Airway epithelial cell (primary cell): ENCODE measurements at places on chromosomes 13 and 19. TPM values are rescaled to one million over a fixed set of nuclear protein-coding genes. Genes with fewer than 3 reads are reported as not detected.

Gene ALOX5AP
- not detected in 2 replicates for total RNA-seq

Gene LRRC4B
- 0.07 TPM in 1 of 2 replicates, not detected in the other for total RNA-seq

Gene PCP2
- not detected in 2 replicates for total RNA-seq

Gene FGF21
- not detected in 2 replicates for total RNA-seq

Gene TEAD2
- total RNA-seq = 29.8 and 32.4 TPM in 2 replicates

Gene EIF3K
- total RNA-seq = 544 and 560 TPM in 2 replicates

Gene SULT2B1
- 60.3 and 60.8 TPM in 2 replicates for total RNA-seq

Gene EPSTI1
- 0.98 and 1.1 TPM in 2 replicates for total RNA-seq

Gene CERS1
- 0.56 and 1.4 TPM in 2 replicates for total RNA-seq

Gene C19orf85
- total RNA-seq = not detected in 2 replicates

Gene FLT1
- total RNA-seq = 0.21 and 0.70 TPM in 2 replicates

Gene BEST2
- not detected in 2 replicates for total RNA-seq

Gene ZNF418
- 1.0 and 1.7 TPM in 2 replicates for total RNA-seq

Gene CEACAM8
- total RNA-seq = not detected in 2 replicates

Gene FXYD1
- total RNA-seq = not detected in 2 replicates

Gene SYT5
- not detected in 2 replicates for total RNA-seq

Gene PEAK3
- not detected in 2 replicates for total RNA-seq

Gene TSHZ3
- 1.6 and 2.0 TPM in 2 replicates for total RNA-seq

Gene PCDH8
- total RNA-seq = not detected in 2 replicates

Gene ALG11
- 5.4 and 10.1 TPM in 2 replicates for total RNA-seq

Gene KCNC3
- 0.14 TPM in 2 replicates for total RNA-seq

Gene MYPOP
- total RNA-seq = 1.2 and 3.2 TPM in 2 replicates

Gene GNG7
- total RNA-seq = 0.09 and 0.14 TPM in 2 replicates

Gene ZNF737
- 3.4 and 3.5 TPM in 2 replicates for total RNA-seq

Gene PRX
- 1.4 and 1.6 TPM in 2 replicates for total RNA-seq

Gene ZNF285
- total RNA-seq = 2.0 and 2.9 TPM in 2 replicates

Gene COG6
- total RNA-seq = 13.7 and 15.3 TPM in 2 replicates

Gene RETN
- not detected in 2 replicates for total RNA-seq

Gene ATP4B
- not detected in 2 replicates for total RNA-seq

Gene DCT
- total RNA-seq = not detected in 2 replicates
